ENCODE measurements at places on chromosomes 1 and 21.

DNA sequence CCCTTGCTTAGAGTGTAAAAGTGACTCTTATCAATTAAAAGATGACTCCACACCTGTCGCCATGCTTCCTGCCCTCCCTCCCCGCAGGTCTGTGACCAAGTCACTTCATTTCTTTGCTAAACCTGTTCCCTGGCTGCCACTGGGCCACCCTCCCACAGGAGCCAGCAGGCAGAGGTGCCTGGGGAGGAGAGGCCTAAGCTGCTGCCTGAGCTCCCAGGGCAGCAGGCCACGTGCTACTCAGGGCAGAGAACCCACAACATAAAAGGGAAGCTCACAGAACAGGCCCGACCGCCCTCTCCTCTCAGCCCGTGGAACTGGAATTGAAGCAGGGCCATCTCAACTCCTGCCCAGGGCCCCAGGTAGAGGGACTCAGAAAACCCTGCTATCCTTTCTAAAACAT lies 4.9 kb downstream of the C1orf198 start:
- no peak for DNase-seq

DNA sequence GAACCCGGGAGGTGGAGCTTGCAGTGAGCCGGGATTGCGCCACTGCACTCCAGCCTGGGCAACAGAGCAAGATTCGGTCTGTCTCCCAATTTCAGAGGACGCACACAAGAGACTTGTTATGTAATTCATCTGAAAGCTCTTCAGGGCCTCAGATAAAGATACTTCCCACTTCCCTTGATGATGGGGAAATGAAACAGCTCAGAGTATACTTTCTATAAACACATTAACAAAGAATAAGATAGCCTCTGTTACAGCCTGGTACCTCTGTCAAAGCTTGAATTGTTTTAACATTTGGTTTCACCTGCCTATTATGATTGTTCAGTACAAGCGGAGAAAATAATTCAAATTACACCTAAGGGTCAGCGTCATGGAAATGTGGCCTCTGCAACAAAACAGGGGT lies 622.9 kb upstream of the ADGRL4 start:
- no peak for DNase-seq

- DNase-seq = no peak
Measured at GRCh38 chr1:47232187-47232874, at the start of gene TAL1. TSS of gene TAL1 (minus strand) at chr1:47232225. CDS start at chr1:47225888, 6,337 bp downstream.

DNA sequence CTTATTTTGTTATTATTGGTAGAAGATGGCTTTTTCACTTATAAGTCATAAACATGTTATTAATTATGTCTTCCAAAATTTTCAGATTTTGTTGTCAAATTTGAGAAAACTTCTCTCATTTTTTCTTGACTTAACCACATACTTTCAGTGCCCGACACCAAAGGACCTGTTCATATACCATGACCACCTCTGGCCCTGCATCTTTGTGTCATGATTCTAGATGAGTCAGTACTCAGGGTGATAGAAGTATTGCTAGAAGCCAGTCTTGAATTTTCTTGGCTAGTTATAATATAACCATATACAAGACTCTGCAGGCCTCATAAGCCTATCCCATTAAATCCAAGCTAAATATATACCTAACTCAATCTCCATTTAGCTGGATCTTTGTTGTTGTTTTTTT lies 35.4 kb upstream of the DPH5 start:
- no peak for DNase-seq

DNA sequence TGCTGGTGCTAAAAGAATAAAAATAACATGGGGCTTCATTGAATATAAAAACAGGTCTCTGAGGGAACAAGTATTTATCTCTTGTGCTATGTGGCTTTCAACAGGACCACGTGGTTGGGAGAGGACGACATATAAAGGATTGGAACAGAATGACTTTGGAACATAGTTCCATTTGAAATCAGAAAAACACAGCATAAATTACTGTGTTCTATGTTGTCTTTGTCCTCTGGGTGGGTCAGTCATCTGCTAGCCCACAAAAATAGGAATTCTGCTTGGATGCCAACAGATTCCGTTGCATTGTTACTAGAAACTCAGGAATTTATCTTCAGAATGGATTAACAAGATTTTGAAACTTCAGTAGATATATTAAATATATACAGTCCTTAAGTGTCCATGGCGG lies 5.9 kb downstream of the CEP85 start:
- DNase-seq = no peak

GRCh38 chr1:33466159-33466558 lies 6.3 kb upstream of the ZSCAN20 start:
- DNase-seq = no peak

DNA sequence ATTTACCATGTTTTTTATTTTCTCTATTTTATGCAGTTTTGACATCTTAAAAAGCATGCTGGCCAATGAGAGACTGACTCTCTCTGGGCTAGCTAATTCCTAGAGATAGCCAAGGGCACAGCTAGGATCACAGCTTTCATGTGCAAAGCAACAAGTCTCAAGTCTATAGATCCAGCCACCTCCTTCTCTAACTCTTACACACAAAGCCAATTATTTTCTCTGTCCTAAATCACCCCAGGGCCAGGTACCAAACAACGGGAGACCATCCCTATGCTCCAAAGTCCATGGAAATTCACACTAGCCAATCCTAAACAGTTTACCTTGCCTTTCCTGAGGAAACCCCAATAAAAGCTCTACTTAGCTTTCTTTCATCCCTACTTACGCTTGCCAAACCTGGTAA lies 38.0 kb downstream of the ARHGAP29 start:
- no peak for DNase-seq

- DNase-seq = no peak
Measured at GRCh38 chr1:86858524-86859261, 55.2 kb downstream of the SELENOF start.

- DNase-seq = no peak
Measured at GRCh38 chr1:112304126-112304525, 91.9 kb upstream of the CTTNBP2NL start.

- no peak for DNase-seq
Measured at GRCh38 chr21:41219498-41220207, 51.7 kb downstream of the BACE2 start.

GRCh38 chr1:10686404-10687040 lies 109.9 kb downstream of the CASZ1 start:
- DNase-seq = no peak

All from stimulated activated CD4-positive, alpha-beta T cell treated with anti-CD3 and anti-CD28 coated beads, Interleukin-15, amount 100 ng/mL, for 24 hours (primary cell).